ENCODE measurements at places on chromosomes 5 and 9.
A peak's percentile ranks its signal among the peaks of the same experiment; 100 is the strongest.

GRCh38 chr5:65197531-65198455 is 283.9 kb downstream of the ADAMTS6 start:
- no peak for DNase-seq

DNA sequence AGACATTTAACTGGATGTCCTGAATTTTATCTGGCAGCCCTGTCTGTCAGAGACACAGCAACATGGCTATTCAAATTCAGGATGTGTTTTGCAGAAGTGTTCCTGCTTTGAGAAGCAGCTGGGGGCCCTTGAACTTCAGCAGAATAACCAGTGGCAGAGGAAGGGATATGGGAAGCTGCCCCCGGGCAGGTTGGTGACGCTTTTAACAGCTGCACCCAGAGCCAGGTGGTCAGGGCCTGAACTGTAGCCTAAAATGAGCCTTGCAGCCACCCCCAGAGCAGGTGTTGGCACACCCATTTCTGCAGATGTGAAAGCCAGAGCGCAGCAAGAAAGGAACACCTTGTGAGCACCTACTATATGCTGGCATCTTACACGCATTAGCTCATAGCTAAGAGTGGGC is 128.7 kb upstream of the BOD1 start:
- no peak for DNase-seq

DNA sequence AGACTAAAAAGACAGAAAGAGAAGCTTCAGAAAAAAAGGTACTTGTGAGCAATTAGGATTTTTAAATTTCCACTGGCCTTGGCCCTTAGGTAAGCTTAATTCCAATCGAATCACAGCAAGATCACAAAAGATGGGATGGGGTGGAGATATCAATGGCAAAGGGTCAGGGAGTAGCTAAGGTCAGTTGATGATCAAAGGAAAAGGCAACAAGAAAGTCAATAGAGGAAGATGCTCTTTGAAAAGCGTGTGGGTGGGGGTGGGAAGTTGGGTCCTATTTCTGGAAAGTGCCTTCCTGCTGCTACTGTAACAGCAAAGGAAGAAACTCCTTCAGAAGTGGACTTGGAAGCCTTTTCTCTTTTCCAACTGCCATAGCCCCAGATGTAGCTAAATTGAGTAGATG is 7.3 kb downstream of the C1QTNF3 start:
- no peak for DNase-seq

DNA sequence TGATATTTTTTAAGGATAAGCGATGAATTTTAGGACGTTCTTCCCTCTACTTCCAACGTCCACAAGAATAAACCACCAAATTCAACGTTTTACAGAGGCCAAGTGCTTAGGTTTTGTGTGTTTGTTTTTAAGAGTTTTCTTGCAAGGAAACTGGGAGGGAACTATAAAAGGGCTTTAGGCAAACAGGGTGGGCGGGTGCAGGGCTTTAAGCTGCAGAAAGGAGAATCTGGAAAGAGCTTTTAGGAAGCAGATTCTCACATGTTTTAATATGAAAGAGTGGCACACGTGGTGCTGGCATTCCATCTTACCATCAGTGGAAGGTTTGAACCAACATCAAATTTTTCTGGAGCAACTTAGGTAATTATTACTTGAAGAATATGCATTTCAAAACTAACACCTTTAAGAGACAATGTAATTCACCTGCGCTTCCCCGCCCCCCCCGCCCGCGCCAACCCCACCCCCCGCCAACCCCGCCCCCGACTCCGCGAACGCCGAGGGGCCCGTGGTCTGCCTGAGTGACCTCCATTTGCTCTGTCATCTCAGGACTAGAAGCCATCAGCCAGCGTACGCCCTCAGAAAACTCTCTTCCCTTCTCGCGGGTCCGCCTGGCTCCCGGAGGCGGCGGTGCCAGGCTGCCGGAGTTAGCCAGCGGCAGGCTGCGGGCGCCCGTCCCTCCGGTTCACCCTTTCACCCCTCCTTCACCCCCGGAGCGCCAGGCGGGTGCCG is 911 bp upstream of the PIK3R1 start:
- DNase-seq, result no peak

GRCh38 chr9:76390656-76391055 is 3.6 kb downstream of the RFK start:
- no peak for DNase-seq

- DNase-seq, result peak; percentile 74
Measured at GRCh38 chr9:109320742-109321448, at the start of gene EPB41L4B. Gene EPB41L4B (minus strand): TSS chr9:109321059. CDS start chr9:109320446, 613 bp downstream.

DNA sequence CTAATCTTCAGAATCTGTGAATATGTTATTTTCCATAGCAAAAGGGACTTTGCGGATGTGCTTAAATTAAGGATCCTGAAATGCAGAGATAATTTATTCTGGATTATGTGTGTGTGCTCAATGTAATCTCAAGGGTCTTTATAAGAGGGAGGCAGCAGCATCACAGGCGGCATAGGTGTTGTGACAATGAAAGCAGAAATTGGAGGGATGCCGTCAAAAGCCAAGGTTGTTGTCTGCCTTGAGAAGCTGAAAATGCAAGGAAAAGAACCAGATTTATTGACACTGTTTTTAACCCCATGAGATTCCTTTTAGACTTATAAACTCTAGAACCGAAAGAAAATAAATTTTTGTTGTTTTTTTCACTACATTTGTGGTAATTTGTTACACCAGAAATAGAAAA is 948.5 kb downstream of the TLE4 start:
- DNase-seq, result no peak

- no peak for DNase-seq
Measured at GRCh38 chr9:87620731-87621322, 105.1 kb upstream of the CTSL start.

DNA sequence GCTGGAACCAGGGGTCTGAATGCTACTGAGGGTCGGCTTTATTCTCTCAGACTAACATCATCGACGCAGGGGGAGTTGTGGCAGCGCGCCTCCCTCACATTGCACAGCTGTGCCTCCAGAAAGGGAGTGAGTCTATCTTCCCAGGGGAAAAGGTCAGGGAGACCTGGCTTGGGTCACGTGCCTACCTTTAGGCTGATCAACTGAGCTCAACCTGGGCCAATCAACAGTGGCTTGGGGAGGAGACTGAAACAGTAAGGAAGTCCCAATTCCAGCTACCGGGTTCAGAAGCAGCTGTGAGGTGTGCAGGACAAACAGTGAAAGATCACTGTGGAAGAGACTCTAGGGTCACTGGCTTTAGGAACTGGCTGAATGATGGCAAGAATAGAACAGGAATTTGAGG is 14.3 kb downstream of the SNX30 start:
- DNase-seq, result no peak

- no peak for DNase-seq
Measured at GRCh38 chr9:4665357-4665756, 923 bp downstream of the SPATA6L start.

GRCh38 chr5:121873409-121873808 is 21.7 kb downstream of the FTMT start:
- no peak for DNase-seq
